Left ventricle myocardium superior (tissue), 1 donor: ENCODE measurements at places on chromosomes 5 and 9. TPM values are rescaled to one million over a fixed set of nuclear protein-coding genes. Genes with fewer than 3 reads are reported as not detected.

Gene PHF24
- 0.10 TPM for total RNA-seq

Gene AP3S1
- 50.9 TPM for total RNA-seq

DNA sequence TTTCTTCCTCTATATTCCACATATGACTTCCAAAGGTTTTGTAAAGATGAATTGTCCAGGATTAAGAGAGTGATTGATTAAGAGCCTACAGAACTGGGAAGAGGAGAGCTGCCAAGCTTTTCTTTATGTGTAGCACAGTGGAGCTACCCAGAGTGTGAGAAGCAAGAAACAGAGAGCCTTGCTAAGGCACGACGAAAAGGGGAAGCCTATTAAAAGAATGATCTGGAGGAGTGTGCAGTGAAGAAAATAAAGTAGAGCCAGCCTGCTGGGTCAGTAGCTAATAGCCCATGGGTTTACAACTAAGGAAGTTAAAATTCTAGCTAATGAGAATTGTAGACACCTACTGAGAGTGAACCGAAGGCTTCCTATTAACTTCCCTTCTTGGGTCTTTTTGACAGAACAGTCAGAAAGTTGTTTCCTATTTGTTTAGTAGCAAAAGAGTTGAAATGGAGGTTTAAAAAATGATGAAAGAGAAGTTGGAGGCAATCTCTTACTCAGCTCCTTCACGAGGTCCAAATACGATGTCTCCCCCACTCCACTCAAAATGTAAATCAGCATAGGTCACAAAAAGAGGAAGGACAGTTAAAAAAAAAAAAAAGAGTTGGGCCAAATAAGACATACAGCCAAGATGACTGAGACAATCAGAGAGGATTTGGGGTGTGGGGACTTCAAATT, 957 bp upstream of the PRR16 start:
- no peak for DNase-seq

DNA sequence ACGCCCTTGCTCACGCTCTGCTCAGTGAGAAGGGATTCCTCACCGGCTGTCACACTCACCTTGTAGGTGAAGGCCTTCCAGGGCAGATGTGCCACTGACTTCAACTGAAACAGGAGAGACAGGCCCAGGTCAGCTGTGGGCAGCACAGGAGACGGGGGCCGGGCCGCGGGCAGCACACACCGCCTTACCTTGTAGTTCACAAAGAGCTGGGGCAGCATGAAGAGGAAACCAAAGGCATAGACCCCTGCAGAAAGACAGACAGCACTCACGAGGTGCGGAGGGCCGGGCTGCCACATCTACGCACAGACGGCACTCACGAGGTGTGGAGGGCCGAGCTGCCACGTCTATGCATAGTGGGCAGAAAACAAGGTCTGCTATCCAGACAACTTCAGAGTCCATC, 23.3 kb downstream of the CLPTM1L start:
- DNase-seq: no peak

GRCh38 chr9:22238809-22239684, 207.6 kb upstream of the DMRTA1 start:
- no peak for DNase-seq

DNA sequence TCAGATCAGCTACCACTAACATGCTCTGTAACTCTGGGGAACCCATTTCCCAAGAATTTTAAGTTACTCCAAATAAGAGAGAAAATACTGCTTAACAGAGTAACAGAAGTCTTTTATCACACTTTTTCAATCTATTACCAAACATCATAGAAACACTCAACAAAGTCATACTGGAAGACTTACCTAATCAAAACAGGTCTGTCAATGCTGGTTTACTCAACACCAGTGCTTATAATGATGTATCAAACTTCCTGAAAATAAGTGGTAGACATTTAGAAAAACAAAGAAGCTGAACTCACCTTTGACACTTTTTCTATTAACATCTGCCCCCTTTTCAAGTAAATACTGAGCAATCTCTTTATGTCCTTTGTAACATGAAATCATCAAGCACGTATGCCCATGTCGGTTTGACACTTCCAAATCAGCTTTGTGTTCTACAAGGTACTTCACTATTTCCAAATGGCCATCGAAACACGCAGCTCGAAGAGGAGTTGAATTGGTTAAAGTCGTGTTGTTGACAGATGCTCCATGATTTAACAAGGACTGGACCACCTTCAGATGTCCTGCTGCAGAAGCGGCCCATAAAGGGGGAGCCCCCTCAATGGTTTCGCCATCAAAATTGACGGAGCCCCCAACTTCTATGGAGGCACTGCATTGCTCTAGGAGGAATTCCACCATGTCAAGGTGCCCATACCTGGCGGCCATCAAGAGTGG, 1.8 kb downstream of the FEM1C start:
- DNase-seq: no peak

- peak; percentile 36 for DNase-seq
Observed at GRCh38 chr9:5042661-5043178, 57.6 kb downstream of the JAK2 start.
